ENCODE measurements at places on chromosomes 5 and 9. TPM values are rescaled to one million over a fixed set of nuclear protein-coding genes. Genes with fewer than 3 reads are reported as not detected.

DNA sequence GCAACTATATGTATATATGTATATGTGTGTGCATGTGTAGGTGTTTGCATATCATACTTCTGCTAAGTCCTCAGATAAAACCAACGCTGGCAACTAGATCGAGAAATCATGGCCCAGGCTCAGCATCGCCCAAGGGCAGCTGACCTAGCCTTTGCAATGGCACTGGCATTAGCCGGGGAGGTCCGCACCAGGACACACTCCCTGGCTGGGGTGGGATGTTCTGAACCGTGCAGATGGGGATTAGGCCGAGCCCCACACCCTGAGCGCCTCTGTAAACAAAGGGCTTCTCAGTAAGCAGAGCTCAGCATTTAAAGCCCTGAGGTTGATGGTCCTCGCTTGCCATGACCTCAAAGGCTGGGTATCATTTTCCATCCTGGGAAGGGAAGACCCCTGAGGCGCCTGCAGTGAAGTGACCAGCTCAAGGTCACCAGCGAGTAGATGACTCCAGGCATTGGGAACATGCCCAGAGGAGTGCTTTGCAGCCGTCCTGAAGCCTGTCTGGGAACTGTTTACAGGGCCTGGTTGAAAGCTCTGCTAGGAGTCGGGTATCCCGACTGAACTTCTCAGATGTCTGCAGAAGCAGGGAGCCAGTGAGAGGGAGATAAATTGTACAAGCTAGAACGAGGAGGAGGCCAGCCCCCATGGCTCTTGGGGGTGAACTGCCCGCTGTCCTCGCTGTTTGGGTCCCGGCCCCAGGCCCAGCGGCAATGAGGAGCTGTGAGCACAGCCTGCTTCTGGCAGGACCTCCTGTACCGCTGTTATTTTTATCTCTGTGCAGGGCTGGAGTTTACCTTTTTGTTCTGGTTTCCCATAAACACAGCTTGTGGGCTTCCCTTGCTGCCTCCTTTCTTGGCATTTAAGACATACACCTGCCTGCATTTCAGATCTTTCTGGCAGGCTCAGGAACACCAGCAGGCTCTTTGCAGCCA, 18.4 kb downstream of the GADD45G start:
- peaks cover 29% of the 10 kb centered on the region for H3K27me3 ChIP-seq
- no peak for DNase-seq
- H3K27ac ChIP-seq = no peak overlapping the region
- H3K4me1 ChIP-seq = no peaks in the 10 kb centered on the region
- no peak overlapping the region for H3K4me3 ChIP-seq

PCDHA13 gene
- total RNA-seq = 3.2 TPM

DNA sequence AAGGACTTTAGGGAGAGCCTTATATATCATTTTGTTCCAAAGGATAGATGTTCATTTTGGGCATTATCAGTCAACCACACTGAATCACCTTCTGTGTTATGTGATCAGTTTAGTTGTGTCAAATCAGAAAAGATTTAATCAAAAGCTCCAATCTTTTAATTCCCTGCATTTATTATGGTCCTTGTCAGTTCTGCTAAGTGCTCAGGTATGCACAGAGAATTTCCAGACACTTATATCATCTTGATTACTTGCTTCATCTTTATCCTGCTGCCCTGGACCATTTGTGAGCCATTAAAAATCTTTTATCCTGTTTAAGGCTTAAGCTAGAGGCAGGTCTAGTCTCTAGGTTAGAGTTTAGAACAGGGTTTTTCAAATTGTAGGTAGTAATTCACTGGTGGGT, 179.1 kb downstream of the CWC27 start:
- H3K4me3 ChIP-seq = no peak overlapping the region
- no peaks in the 10 kb centered on the region for H3K27me3 ChIP-seq
- no peaks in the 10 kb centered on the region for H3K36me3 ChIP-seq
- H3K27ac ChIP-seq = no peak overlapping the region
- H3K4me1 ChIP-seq = no peaks in the 10 kb centered on the region

DNA sequence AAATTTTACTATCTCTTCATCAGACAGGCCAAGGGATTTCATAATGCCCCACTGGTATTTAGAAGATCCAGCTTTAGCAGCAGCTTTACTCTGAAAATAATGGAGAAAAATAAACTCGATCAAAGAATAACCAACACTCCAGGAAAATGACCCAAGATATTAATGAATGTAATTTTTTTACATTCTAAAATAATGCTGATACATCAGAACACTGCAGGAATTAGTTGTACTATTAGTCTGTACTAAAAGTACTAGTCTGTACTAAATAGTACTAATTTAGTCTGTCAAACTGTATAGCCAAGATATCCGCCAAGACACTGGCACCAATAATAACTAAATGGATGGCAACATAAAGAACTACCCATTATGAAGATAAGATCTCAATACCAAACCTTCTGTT, 18.1 kb downstream of the LARS1 start:
- H3K27ac ChIP-seq = no peak overlapping the region
- H3K27me3 ChIP-seq = no peaks in the 10 kb centered on the region
- DNase-seq = no peak
- peaks cover 79% of the 10 kb centered on the region for H3K36me3 ChIP-seq
- H3K4me1 ChIP-seq = no peaks in the 10 kb centered on the region
- no peak overlapping the region for H3K4me3 ChIP-seq

- no peak for DNase-seq
- H3K27ac ChIP-seq = no peak overlapping the region
- peaks cover 8% of the 10 kb centered on the region for H3K36me3 ChIP-seq
- no peak overlapping the region for H3K4me3 ChIP-seq
- H3K4me1 ChIP-seq = no peaks in the 10 kb centered on the region
- H3K27me3 ChIP-seq = no peaks in the 10 kb centered on the region
Observed at GRCh38 chr9:120413121-120414048, 166.6 kb downstream of the CDK5RAP2 start.

GPR150 gene
- total RNA-seq = not detected

- no peak overlapping the region for H3K27ac ChIP-seq
- H3K36me3 ChIP-seq = no peaks in the 10 kb centered on the region
- H3K27me3 ChIP-seq = no peaks in the 10 kb centered on the region
- peaks cover 49% of the 10 kb centered on the region for H3K4me1 ChIP-seq
Observed at GRCh38 chr5:13478831-13479465, 465.5 kb downstream of the DNAH5 start.

Measured in PC-3 (cell line).